ENCODE measurements at places on chromosomes 1 and 21.

DNA sequence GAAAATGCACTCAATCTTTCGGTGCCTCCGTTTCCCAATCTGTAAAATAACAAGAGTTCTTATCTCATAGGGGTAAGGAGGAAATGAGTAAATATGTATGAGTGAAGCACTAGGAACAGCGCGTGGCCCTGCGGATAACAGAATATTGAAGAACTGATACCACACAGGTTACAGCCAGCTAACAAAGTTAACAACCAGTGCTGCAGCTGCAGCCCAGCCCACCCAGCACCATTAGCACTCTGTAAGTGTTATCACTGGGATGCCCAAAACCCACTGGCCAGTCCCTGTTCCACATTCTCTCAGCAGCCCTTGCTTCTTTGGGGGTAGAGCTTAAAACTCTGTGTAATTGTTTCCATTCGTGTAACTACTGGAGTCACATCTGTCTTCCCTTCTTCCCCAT is 89.5 kb downstream of the VWA5B1 start:
- DNase-seq = no peak

GRCh38 chr1:5479876-5480646 is 512.2 kb downstream of the NPHP4 start:
- DNase-seq = no peak

DNA sequence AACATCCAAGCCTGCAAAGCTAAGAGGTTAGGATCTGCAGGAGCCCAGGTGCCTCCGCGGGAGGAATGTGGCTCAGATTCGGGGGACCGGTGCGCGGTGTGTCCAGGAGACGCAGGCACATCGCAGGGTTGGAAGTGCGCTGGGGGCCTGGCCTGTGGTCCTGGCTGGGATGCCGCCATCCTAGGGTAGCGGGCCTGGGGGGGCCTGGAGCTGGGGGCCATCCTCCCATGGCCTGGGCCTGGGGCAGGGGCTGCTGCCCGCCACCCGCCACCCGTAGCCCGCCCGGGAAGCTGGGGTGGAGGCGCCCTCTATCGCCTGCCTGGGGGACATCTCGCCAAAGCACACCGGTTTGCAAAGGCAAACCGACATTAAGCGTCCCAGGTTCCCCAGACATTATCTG is 170.6 kb upstream of the ARHGEF16 start:
- DNase-seq = no peak

DNA sequence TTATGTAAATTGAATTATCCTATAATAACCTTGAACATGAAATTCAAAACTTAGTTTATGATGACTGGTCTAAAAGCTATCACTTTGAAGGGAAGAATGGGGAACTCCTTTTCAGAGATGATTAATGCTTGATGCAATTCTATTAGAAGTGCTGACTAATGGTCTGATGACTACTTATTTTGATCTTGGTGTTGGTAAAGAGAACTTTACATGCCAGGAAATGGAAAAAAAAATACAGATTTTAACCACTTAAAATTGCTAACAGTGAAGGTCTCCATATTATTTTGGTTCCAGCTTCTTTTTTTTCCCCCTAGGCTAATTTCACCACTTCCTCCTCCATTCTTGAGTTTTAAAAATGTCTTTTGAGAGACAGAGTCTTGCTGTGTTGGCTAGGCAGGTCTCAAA is 22.9 kb downstream of the S1PR1 start:
- peak; percentile 85 for DNase-seq

DNA sequence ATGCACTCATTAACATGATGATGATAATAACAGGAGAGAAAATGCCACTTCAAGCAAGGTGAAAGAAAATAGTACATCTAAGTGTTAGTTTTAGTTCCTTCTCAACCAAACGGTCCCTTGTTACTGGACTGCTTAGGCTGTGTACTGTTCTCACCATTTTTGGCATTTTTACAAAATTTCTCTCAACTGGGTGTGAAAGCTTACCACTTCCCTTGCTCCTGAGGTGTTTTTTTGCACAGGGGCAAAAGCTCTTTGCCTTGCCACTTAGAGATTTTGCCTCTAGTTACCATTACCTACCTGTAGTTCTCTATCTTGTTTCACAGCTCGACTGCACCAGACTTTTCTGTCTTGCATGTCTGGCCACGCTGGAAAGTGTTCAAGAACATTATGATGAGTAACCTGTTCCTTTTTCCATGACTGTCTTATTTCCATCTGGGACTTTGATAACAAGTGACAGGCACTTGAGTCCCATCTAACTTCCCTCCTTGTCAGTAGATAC is 10.7 kb downstream of the NEK7 start:
- DNase-seq = peak; percentile 16

DNA sequence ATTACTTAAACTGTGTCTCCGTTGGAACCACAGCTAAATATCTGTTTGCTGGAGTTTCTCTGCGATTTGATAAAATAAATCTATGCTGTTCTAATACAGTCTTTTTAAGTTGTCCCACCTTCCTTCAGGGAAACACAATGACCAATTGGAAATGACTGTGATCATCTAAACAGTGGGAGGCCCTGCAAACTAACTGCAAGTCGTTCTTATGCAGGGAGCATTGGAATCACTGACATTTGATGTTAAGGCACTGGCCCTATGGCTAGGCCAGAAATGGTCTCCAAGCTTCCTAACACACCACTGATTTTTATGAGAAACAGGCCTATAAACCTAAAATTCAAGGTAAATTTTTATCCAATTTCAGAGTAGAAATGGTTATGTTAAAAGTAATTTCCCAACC is 645.2 kb downstream of the LMO4 start:
- DNase-seq = no peak

Data from NCI-H226 (cell line).